G401 (cell line): ENCODE measurements at places on chromosomes 4 and X.

DNA sequence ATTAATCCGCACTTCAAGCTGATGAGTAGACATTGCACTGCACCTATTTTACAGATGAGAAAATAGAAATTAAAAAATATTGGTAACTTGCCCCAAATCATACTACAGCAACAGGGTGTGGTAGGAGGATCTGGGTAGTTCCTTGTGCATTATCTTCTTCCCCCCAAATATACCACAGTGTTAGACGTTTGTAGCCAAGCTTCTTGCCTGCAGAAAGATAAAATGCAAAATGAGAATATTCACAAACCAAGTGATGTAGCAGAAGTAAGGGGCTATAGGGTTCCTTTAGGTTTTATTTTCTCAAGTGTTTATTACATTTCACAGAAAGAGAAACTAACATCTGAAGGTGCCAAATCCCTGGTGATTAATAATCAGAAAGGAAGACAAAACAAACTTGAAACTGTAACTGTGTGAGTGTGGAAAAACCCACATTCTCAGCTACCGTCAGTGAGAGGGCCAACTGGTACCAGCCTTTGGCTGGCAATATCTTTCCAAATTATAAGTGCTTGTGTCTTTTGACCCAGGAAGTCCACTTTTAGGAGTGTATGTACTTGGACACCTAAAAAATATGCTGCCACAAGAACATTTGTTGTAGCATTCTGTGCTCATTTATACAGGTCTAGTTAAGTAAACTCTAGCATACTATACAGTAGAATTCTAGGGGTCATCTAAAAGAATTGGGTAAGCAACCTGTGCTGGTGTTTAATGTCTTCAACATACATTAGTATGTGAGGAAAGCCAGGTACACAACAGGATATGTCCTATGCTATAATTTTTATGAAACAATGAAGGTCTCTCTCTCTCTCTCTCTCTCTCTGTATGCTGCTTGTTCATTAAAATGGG lies 6.7 kb upstream of the CD38 start:
- DNase-seq: no peak

GRCh38 chrX:39998636-39999406 lies 98.9 kb downstream of the BCOR start:
- DNase-seq: no peak

- DNase-seq: no peak
Observed at GRCh38 chrX:10134921-10135320, 21.9 kb upstream of the CLCN4 start.

- no peak for DNase-seq
Observed at GRCh38 chr4:135434936-135435335, 1233.3 kb upstream of the PABPC4L start.

- no peak for DNase-seq
Observed at GRCh38 chr4:94933799-94934198, 176.0 kb downstream of the BMPR1B start.

DNA sequence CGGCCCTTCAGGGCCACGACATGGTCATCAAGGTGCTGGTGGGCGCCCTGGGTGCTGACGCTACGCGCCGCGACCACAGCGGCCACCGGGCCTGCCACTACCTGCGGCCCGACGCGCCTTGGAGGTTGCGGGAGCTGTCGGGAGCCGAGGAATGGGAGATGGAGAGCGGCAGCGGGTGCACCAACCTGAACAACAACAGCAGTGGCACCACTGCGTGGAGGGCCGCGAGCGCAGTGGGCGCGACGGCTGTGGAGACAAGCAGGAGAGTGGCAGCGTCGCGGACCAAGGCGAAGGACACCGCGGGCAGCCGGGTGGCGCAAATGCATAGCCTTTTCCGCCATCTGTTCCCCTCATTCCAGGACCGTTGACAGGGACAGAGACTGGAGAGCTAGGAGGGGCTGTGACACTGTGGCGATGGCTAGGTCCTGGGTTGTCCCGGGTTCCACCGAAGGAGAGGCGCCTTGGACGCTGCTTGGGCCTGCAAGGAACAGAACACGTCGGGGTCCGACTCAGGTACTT lies 919 bp downstream of the SOWAHD start:
- DNase-seq: no peak

DNA sequence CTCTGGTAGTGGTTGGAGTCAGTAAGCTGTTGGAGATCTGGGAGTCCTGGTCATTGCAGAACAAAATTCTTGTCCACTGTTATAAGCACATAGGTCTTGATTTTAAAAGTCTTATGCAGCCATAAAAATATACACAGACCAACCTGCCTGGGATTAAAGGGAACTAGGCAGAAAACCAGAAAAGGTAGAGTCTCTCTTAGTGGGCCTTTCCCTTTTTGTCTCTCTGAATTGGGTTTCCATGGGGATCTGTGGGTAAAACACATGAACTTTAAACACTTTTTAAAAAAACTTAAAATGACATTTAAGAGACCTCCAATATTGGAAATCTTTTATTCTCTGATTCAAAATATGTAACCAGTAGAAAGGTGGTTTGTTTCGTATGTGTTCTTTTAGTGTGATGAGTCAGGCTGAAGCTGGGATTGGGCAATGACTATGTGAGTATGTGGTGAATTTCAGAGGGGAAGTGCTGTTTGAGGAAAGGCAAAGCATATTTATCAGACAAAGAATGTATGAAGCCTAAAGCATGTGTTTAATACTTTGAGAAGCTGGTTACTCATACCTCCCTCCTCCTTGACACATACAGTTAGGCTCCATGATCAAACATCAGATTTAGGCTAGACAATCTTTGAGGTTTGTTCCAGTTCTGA lies 29.6 kb downstream of the SLC16A2 start:
- DNase-seq: no peak

DNA sequence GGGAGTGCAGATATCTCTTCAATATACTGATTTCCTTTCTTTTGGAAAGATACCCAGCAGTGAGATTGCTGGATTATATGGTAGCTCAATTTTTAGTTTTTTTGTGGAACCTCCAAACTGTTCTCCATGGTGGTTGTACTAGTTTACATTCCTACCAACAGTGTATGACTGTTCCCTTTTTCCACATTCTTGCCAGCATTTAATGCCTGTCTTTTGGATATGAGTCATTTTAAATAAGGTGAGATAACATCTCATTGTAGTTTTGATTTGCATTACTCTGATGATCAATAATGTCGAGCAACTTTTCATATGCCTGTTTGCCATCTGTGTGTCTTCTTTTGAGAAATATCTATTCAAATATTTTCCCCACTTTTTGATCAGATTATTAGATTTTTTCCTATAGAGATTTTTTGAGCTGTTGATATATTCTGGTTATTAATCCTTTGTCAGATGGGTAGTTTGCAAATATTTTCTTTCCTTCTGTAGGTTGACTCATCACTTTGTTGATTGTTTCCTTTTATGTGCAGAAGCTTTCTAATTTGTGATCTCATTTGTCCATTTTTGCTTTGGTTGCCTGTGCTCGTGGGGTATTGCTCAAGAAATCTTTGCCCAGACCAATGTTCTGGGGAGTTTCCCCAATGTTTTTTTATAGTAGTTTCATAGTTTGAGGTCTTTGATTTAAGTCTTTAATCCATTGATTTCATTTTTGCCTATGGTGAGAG lies 552.7 kb downstream of the ZNF674 start:
- no peak for DNase-seq

DNA sequence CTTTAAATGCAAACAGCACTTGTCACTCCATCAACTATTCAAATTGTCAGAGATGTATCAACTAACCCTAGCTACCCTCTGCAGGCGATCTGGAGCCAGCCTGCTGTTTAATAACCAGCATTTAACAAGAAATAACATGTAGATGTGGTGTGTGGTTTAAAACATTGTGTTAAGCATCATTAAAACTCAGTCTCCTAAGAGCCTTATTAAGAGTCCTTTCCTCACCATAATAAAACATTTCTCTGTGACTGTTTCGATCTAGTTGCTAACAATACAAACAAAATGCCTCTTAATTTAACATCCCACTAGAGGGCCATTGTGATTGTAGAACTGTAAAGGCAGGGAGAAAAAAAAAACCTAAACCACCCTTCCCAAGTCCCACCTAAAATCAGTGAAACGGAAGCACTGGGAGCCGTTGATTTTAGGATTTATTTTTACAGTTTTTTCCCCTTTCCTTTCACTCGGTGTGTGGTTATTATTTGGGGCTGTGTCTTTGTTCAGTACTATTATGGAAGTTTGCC lies 708.6 kb downstream of the C4orf33 start:
- no peak for DNase-seq

GRCh38 chr4:152265149-152265621 lies 270.7 kb downstream of the FBXW7 start:
- DNase-seq: no peak

- no peak for DNase-seq
Observed at GRCh38 chrX:34503119-34503518, 154.0 kb downstream of the TMEM47 start.
